ENCODE measurements at places on chromosomes 3 and 15. TPM values are rescaled to one million over a fixed set of nuclear protein-coding genes. Genes with fewer than 3 reads are reported as not detected.

DNA sequence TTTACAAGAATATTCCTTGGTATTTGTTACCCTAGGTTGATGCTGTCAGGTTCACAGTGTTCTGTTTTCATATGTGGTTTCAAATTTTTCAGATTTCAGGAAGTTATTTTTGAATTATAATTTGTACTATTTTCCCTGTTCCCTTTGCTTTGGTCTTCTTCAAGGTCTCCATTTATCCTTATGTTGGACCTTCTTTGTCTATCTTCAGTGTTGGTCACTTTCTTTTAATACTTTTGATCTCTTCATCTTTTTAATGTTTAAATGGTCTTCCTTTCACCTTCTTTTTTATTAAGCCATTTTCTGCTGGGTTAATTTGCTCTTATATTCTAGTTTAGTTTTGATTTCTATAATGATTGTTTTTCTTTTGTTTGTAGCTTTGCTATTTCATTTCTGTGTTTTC is 61.3 kb downstream of the KLHL25 start:
- DNase-seq, result no peak

GRCh38 chr3:54871867-54872266 is 56.0 kb downstream of the LRTM1 start:
- no peak for DNase-seq

- DNase-seq, result no peak
Measured at GRCh38 chr3:110799271-110799670, 272.3 kb upstream of the NECTIN3 start.

GRCh38 chr15:57012556-57012955 is 94.1 kb downstream of the TCF12 start:
- DNase-seq, result no peak

DNA sequence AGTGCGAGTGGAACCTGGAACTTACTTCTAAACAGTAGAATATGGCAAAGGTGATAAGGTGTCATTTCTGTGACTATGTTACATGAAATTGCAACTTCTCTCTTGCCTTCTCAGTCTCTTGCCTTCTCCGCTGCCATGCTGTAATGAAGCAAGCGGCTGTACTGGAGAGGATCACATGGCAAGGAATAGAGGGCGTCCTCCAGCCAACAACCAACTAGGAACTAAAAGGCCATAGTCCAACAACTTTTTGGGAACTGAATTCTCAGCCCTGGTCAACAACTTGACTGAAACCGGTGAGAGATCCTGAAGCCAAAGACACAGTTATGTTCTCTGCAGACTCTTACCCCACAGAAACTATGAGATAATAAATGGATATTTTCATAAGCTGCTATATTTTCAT is 143.5 kb downstream of the P3H2 start:
- no peak for DNase-seq

CTXND1 gene
- 0.24 TPM for total RNA-seq

SAMD7 gene
- not detected for total RNA-seq

CTNNB1 gene
- 207 TPM for total RNA-seq

PTX3 gene
- 1.3 TPM for total RNA-seq
